Heart left ventricle (tissue), 16 donors: ENCODE measurements at places on chromosomes 5 and 9. TPM values are rescaled to one million over a fixed set of nuclear protein-coding genes. Genes with fewer than 3 reads are reported as not detected.
A peak's percentile ranks its signal among the peaks of the same experiment; 100 is the strongest.

GRCh38 chr9:79015951-79016350, 555.8 kb upstream of the TLE4 start:
- H3K4me1 ChIP-seq: no peaks in the 10 kb centered on the region
- H3K27ac ChIP-seq: no peak overlapping the region
- H3K36me3 ChIP-seq: no peaks in the 10 kb centered on the region
- no peak for DNase-seq
- H3K27me3 ChIP-seq: no peaks in the 10 kb centered on the region

- no peak overlapping the region for H3K4me3 ChIP-seq
- H3K27me3 ChIP-seq: no peaks in the 10 kb centered on the region
- no peak for DNase-seq
- H3K36me3 ChIP-seq: no peaks in the 10 kb centered on the region
Observed at GRCh38 chr5:74209571-74209970, 431.0 kb downstream of the ENC1 start.

GRCh38 chr5:136016945-136017530, 11.8 kb upstream of the TGFBI start:
- H3K27me3 ChIP-seq: no peaks in the 10 kb centered on the region
- no peaks in the 10 kb centered on the region for H3K36me3 ChIP-seq
- no peak overlapping the region for H3K4me3 ChIP-seq
- H3K27ac ChIP-seq: no peak overlapping the region

DNA sequence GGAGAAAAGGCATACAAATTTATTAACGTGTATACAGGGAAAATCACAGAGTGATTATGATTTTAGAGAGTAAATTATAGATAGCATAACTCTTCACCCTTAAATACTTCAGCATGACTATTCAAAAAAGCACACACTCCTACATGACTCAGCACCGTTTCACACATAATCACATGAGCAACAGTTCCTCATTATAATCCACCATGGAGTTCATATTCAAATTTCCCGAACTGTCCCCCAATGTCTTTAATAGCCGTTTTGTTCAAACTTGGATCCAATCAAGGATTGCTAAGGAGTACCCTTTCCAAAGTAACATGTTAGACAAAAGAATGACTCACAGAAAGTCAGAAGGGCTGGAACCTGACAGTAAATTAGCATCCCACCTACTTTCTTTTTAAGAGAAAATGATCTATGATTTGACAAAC, 32.1 kb downstream of the RAPGEF1 start:
- H3K4me1 ChIP-seq: peaks cover 14% of the 10 kb centered on the region
- H3K36me3 ChIP-seq: peaks cover 2% of the 10 kb centered on the region
- H3K27me3 ChIP-seq: no peaks in the 10 kb centered on the region
- H3K4me3 ChIP-seq: peak overlapping the region; percentile 51

SLC36A2 gene
- 0.15 TPM for polyA plus RNA-seq

DNA sequence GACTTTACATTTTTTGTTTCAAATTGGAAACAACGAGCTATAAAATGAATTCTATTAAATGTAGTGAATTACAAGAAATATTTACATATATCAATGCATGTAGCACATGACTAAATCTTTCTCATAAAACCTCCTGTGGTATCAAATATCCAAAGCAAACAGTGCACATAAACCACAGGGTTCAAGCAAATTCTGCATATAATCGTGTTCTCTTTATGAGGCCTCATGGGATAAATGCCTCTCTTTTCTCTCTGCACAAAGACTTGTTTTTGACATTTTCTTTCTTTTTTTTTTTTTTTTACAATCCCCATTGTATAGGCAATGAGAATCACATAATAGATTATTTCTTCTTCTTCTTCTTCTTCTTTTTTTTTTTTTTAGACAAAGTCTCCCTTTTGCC, 1117.2 kb upstream of the DMAC1 start:
- no peak overlapping the region for H3K27ac ChIP-seq
- DNase-seq: no peak
- H3K4me3 ChIP-seq: no peak overlapping the region
- H3K27me3 ChIP-seq: no peaks in the 10 kb centered on the region
- no peaks in the 10 kb centered on the region for H3K36me3 ChIP-seq
